ENCODE measurements at places on chromosomes 7 and 10.

DNA sequence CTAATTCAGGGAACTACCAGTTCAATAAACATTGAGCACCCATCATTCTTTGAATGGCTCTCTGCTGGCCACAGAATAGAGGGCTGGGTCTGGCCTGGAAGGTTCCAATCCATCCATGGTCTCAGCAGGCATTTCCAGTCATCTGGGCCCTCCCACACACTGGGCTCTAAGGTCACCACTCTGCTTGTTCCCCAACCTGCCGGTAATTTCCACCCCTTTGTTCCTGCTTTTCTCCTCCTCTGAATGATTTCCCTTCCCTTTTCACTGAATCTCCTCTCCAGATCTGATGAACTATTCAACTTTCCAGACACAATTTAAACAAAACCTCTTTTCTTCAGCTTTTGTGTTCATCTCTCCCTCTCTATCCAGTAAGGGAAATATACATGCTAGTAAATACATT lies 2.6 kb downstream of the BZW2 start:
- no peak for DNase-seq

GRCh38 chr10:4673279-4674040 lies 152.5 kb upstream of the AKR1E2 start:
- no peak for DNase-seq

GRCh38 chr7:94414980-94415379 lies 20.3 kb downstream of the COL1A2 start:
- no peak for DNase-seq

DNA sequence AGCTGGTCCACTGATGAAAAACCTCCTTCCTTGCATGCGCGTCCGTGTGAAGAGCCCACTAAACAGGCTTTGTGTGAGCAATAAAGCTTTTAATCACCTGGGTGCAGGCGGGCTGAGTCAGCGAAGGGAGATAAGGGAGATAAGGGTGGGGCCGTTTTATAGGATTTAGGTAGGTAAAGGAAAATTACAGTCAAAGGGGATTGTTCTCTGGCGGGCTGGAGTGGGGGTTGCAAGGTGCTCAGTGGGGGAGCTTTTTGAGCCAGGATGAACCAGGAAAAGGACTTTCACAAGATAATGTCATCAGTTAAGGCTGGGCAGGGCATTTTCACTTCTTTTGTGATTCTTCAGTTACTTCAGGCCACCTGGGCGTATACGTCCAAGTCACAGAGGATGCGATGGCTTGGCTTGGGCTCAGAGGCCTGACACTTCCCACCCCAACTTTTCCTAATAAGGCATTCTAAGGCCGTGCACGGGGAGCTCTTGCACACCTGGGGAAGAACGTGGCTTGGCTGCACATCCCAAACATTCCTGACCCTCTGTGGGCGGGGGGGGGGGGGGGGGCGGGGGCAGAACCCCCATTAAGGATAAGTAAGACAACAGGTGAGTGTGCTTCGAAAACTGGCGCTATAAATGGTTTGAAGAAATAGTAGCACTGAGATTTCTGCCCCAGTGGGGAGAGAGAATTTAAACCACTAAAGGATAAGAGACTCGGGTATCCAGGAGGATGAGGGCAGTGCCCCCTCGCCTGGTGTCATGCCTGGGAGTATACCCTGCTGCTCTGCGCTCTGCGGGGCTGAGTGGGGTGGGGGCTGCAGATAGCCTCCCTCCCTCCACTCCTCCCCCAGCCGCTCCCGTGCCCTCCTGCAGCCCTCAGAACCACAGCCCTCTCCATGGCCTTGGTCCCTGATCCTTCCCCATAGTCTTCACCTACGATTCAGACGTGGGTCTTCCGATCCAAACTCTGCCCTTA lies 217.6 kb downstream of the MLLT10 start:
- no peak for DNase-seq

DNA sequence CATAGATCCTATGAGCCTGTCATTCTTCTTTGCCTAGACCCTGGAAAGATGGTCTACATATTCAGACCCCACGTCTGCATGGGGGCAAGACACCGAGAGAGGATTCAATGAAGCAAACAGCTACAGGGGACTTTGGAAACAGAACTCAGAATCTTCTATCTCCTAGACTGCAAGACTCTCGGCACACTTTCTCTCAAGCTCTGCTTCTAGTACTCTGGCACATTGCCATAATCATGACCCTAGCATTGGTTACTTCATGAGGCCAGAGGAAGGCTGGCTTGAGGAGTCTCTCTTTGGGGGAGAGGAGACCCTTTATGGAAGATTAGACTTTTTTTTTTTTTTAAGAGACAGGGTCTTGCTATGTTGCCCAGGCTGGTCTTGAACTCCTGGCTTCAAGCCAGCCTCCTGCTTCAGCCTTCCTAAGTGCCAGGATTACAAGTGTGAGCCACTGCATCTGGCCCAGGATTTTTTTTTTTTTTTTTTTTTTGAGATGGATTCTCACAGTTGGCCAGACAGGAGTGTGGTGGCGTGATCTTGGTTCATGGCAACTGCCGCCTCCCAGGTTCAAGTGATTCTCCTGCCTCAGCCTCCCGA lies 20.7 kb downstream of the CCDC3 start:
- no peak for DNase-seq

DNA sequence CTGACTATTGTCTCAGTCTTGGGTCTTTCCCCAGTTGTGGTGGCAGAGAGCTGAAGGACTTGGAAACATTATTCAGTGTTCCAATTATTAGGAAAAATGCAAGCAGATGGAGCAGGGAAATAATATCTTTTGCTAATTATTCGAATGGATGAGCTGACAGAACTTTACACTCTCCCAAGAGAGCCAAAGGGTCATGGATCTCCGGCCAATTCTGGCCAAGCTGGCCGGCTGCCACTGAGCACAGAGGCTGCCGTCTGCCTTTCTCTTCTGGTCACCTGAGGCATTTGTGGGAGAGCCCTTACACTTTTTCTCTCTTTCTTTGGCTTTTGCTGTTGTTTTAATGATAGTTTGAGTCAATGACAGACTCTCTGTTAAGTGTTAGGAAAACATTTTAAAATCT lies 22.2 kb upstream of the CNTNAP2 start:
- DNase-seq: no peak

- DNase-seq: no peak
Observed at GRCh38 chr10:113890769-113891168, 36.3 kb downstream of the NHLRC2 start.

- no peak for DNase-seq
Observed at GRCh38 chr7:80816806-80817205, 102.0 kb downstream of the SEMA3C start.

DNA sequence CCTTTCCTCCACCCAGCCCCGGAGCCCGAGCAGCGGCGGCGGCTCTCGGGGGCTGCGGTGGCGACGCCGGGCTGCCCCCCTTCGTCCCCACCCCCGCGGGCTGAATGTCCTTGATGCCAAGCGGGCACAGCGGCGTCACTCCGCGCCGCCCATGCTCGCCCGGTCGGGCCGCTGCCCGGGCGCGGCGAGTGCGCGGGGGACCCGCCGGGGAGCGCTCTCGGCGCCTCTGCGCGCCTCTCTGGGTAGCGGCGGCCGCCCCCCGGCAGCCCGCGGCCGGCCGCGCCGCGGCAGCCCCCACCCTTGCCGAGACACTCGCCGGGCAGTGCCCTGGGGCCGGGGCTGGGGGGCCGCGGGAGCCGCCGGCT lies 433 bp upstream of the PLXNA4 start:
- DNase-seq: no peak

DNA sequence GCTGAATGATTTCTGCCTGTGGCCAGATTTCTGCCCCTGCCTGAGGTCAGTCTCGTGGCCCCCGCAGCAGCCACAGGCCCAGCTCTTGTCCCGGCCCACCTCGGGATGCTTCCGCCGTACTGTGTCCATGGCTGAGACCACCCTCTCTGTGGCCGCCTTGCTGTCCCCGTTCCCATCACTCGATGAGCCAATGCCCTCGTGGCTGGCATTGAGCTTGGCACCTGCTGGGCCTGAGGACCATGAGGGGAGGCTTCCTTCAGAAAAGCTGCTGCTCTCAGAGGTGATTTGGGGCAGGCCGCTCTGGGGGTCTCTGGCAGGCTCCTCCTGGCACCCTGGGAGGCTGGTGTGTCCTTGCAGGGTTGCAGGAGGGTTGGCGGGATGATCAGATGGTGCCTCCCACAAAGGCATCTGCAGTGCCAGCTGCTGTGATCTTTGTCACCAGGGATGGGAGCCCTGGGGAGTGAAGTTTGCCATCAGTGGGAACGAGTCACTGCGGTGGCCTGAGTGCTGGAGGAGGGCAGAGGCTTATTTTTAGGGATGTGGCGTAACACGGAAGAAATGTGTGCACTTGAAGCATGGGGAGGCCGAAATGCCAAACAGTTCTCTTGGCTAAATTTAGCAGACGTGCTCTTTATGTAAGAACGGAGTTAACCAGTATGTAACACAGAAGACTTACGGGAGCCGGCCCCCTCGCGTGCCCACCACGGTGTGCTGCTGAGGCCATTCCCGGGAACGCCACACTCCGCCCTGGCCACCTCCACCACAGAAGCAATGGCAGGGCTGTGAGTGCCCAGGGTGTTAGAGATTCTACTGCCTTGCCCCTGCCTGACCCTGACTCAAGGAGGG lies 47.7 kb downstream of the VIPR2 start:
- DNase-seq: no peak

DNA sequence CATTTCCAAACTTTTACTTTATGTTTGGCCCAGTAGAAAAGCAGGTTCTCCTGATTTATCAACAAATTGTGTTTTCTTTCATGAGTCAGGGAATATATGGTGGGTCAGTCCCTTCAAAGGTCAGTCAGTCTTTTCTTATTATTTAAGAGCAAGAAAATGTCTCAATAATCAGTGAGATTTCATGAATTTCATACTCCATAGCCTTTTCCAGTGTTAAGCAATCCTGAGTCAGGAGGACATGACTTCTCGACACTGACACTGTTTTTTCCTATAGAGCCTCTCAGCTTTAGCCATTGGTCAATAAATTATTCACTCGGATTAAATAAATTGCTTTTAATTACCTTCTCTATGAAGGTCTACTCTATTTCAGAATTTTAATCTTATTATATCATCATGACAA lies 334.5 kb downstream of the SORCS1 start:
- DNase-seq: no peak

- no peak for DNase-seq
Observed at GRCh38 chr10:12656518-12657142, 307.3 kb downstream of the CAMK1D start.

- DNase-seq: no peak
Observed at GRCh38 chr10:3217301-3217700, 44.7 kb upstream of the PITRM1 start.

GRCh38 chr7:137853053-137853452 lies 6.3 kb upstream of the DGKI start:
- no peak for DNase-seq

GRCh38 chr7:39510864-39511354 lies 55.3 kb upstream of the YAE1 start:
- DNase-seq: no peak

DNA sequence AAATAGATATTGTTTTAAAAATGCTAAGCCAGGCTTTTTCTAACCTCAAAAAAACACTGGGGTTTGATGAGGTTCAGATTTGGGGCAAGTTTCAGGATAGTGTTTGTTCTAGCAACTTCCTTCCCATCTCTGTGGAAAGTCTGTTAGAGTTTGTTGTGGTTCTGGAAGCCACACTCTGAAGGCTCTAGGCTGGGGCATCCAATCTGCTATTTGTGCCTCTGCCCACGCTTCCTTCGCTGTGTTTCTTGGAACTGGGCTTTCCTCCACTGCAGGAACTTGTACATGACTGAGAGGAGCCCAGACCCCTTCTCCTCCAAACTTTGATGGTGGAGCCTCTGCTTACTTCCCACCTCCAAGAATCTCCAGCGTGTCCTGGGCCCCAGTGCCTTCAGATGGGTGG lies 108.5 kb upstream of the SLC25A13 start:
- no peak for DNase-seq

- DNase-seq: no peak
Observed at GRCh38 chr7:77157446-77157845, 35.0 kb downstream of the CCDC146 start.

DNA sequence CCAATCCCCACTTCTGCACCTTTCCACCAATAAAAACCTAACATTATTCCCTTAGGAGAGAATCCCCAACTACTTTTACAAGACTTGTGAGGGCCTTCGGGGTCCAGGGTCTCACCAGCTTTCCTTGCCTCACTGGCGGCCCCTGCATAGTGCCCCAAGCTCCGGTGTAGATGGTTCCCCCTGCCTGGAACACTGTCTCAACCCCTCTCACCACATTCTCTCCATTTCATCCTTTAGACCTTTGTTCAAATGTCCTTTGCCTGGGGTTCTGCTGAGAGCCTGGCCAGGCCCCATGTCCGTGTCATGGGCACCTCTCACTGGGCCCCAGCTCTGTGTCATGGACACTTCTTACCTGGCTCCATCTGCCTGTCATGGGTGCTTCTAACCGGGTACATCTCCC lies 64.5 kb upstream of the SORCS3 start:
- no peak for DNase-seq

DNA sequence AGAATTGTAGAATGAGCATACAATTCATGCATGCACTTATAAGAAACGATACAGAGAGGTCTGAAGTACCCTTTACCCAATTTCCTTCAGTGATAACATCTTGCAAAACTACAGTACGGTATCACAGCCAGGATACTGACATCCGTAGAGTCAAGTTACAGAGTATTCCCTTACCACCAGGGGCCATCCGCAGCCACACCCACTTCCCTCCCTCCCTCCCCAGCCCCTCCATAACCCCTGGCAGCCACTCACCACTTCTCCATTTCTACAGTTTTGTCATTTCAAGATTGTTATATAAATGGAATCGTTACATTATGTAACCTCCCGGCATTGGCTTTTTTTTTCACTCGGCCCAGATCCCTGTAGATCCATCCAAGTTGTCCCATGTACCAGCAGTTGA lies 113.6 kb upstream of the RET start:
- no peak for DNase-seq

DNA sequence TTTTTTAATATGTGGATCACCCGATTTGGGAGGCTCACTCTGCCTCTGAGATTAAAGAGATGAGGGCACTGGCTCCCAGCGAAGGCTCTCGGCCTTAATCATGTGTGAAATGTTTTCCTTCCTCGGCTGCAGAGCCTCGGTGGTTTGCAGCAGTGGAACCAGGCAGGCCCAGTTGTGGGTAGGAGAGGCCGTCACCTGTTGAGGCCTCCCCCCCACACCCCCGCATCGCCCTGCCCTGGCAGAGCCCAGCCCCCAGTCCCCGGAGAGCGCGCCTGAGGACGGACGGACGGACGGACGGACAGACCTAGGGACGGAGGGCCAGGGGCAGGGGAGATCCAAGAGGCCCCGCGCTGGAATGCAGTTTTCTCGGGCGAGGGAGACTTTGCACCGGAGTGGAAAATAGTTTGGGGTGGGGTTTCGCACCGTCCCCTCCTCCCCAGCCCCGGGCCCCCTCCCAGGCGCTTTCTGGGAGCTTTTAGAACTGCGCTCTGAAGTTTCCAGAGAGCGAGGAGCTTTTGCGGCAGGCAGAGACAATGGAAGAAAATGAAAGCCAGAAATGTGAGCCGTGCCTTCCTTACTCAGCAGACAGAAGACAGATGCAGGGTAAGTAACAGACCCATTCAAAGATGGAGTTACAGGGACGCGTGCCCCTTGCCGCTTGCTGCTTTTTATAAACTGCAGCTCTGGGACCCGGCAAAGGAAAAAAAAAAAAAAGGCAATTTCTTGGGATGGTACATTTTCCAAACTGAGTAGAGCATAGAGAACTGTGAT lies at the start of gene KIAA1217:
TSS of gene KIAA1217 (plus strand) at position 478 of the 771 bp plus-strand sequence. CDS start at position 534, 56 bp downstream.
- no peak for DNase-seq
